ENCODE measurements at places on chromosomes 7 and 10.

DNA sequence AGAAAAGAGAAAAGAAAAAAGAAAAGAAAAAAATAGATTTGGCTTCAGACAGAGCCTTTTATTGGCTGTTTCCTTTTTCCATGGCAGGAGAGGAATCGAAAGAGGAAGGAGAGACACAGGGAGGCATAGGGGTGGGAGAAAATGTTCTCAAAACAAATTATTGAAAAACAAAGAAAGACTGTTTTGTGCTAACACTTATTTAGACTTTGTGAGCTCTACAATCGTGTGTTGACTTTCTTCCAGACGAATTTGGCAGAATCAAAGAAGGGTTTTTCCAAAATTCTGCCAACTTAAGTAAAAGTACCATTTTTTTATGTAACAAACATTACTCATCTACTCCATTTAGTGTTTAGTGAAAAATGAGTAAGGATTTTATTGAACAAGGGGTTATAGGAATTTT lies 982.2 kb downstream of the REEP3 start:
- DNase-seq: no peak

DNA sequence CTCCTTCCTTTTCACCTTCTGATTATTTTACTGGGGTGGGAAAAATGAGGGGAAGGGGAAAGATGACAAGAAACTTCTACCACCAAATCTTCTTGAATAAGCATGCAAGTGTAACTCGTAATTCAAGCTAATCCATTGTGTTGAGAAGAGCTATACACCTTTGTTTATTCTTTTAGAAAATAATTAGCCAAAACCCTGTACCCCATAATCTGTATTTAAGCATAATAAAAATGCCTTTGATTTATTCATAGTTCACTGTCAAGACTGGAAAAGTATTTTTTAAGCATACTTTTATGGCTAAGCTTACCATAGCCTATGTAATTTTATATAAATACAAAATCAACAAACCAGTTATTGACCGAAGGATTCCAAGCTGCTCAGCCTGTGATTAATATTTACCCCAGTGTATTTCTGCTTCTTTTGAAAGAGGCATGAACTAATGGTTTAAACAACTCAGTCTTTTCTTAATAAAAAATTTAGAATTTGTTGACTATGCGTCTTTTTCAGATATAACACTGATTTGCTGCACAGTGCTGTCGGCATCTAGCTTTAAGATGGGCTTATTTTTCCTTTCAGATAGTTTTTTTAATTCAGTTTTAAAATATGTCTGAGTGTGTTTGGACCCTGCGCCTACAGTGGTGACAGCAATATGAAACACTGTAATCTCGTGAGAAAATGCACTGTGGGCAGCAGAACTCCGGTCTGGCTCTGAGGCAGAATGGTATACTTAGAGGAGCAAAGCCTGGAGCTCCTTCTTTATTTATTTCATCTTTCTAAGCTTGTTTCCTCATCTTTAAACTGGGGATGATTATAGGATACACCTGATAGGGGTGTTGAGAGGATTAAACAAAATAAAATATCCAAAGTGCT lies 238.8 kb upstream of the LRGUK start:
- no peak for DNase-seq

- DNase-seq: no peak
These were observed 118.1 kb upstream of the RHEB start for GRCh38 chr7:151637781-151638261.

DNA sequence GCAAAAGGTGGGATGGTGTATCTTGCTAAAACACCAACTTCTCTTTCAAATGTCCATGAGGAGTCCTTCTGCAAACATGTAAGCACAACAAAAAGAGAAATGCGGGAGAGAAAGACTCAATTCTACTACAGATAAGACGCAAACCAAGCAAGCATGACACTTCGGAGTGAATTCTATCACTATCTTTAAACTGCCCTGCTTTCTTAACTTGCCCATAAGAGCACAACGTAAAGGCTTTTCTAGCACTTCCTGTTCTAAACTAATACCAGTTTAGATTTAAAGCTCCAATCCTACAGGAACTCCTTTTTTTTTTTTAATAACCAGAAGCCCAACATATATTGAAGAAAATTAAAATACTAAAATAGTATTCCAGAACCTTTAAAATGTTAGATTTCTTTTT lies 8.4 kb downstream of the RHEB start:
- no peak for DNase-seq

DNA sequence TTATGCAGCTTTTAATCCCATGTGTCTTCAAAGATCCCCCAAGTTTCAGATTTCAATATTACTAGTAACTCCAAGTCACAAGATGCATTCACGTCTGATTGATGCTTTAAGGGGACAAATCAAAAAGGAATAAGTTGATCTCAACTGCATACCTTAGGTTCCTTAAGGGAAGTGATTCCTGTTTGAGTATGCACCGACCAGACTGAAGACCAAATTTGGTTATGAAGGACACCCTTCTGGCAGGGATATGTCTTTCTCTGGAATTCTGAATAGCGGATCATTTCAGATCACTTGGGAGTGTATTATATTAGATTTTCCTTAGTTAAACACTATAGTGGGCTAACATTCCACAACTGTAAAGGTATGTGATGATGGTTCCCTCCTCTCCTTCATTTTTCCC lies 4.3 kb downstream of the KIF5B start:
- DNase-seq: no peak

DNA sequence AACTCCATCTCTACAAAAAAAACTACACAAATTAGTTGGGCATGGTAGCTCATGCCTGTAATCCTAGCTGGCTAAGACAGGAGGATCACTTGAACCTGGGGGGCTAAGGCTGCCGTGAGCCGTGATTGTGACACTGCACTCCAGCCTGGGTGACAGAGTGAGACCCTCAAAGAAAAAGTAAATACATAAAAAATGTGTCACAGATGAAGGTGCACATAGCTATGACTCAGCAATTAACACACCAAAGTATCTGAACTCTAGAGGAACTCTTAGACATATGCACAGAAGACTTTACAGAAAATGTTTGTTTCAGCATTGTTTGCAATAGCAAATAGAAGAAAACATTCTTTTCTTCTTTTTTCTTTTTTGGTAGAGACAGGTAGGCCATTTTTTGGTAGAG lies 8.3 kb downstream of the C10orf62 start:
- no peak for DNase-seq

GRCh38 chr10:122637376-122637775 lies 62.3 kb downstream of the C10orf120 start:
- no peak for DNase-seq

GRCh38 chr10:62302760-62303159 lies 34.1 kb upstream of the RTKN2 start:
- no peak for DNase-seq
